ENCODE measurements at places on chromosomes 5 and 9.

DNA sequence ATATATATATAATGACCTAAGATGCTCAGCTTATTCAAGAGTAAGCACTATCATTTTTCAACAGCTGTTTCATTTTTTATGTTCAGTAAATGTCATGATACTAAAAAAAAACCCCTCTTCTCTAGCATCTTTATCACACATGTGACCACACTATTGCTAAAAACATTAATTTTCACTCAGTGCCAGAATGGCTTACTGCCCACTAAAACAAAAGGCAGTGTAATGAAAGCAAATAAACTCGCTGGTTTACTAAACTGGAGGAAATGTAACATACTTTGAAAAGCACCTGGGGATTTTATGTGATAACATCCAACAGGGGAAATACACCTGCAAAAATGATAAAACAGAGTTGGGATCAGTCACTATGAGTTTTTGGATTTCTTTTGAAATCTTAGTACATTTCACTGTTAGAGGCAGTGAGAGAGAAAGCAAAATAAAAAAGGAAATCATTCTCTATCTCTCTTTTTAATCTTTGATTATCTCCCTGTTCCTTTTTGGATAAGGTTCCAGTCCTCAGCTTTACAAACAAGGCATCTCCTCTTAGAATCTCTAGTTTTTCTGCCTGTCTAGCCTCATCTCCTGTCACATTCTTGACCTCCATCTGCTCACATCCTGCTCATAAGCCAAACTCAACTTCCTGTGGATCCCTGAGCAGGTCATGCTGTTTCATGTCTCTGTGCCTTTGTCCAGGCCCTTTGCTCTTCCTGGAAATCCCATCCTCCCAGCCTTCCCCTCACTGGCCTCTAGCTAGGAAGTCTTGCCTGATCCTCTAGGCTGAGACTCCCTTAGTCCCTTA is 338.0 kb downstream of the MAN2A1 start:
- no peak for DNase-seq

- no peak for DNase-seq
Measured at GRCh38 chr9:109132567-109133021, 12.8 kb upstream of the TMEM245 start.

DNA sequence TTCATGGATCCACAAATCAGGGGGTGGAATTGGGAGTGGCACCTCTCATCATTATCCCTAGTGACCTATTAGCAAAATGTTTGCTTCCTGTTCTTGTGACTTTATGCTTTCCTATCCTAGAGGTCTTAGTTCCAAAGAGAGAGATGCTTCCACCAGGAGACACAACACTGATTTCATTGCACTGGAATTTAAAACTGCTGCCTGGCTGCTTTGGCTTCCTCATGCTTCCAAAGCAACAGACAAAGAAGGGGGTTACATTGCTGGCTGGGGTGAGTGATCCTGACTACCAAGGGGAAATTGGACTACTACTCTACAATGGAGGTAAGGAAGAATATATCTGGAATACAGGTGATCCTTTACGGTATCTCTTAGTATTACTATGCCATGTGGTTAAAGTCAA is 69.2 kb upstream of the SH3GL2 start:
- no peak for DNase-seq

DNA sequence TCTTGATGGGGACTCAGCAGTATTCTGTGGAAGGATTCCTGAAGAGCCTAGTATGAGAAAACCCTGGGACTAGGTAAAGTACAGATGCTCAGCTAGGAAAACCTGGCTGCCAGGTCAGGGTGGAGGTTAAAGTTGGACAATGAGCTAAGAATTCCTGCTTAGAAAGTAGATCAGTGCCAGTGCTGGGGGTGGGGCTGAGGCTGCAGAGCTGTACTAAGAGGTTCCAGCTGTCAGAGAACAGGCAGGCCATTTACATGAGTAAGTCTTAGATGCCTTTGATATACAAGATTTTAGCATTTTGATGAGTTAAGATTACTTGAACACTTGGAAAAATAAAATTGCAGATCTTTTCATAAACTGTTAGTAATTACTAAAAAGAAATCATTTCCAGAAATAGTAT is 332.3 kb upstream of the NUDT12 start:
- no peak for DNase-seq

DNA sequence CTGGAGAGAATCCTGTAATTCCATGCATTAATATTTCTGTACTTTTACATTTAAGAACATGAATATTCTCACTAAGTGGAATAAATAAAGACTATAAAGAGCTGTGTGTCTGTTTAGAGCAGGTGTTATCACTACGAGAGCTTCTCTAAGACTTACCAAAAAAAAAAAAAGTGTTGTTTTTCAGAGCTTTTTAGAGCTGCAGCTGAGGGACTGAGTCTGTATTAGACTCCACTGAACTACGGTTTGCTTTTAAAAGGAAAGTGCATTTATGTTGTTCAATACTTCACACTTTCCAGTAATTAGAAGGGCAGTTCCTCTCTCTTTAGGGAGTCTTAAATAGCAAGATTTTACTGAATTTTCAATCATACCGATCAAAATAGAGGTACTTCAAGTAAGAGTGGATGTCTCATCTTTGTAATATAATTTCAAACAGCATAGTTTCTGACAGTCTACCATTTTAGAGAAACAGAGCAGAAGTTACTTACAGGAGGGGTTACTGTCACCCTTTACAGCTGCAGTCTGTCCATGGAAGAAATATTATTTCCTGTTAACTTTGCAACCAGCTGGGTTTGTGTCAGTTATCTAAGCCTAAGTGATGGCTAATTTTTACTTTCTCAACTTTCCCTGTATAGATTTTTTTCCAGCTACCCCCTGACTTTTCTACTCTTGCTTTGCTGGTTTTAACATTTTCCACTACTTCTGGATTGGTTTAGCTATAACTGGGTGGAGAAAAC is 2.4 kb downstream of the SYK start:
- DNase-seq, result no peak

GRCh38 chr5:173180331-173180730 is 36.0 kb downstream of the BNIP1 start:
- no peak for DNase-seq

- DNase-seq, result no peak
Measured at GRCh38 chr5:140673187-140673976, at the start of gene DND1. TSS of gene DND1 (minus strand) at chr5:140673576. CDS start at chr5:140673542, 34 bp downstream.

DNA sequence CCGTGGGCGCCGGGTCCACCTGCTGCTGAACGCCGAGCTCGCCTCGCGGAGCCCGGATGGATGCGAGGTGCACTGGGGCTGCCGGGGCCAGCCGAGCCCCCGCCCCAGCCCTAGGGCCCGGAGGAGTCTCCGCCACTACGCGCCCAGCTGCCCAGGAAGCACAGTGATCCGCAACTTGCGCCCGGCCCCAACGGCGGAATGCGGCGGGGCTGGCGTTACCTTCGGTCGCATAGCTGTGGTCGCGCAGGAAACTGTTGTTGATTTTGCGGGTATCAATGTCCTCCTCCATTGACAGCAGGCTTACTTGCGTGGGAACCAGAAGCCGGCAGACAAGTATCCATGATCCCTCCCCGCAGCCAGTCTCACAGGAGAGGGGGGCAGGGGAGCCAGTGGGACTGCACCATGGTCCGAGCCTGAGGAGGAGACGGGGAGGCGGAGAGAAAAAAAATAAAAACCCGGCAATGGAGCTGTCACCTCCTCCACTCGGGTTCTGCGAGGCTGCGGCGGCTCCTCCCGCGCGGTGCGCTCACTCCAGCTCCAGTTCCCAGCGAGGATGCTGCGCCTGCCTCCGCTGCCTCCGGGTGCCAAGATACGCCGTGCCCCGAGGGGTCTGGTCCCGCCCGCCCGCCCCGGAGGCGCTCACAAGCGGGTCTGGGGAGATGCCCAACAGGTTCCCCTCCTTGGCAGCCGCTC is 628 bp downstream of the PPP2R2B start:
- DNase-seq, result peak; percentile 32

- DNase-seq, result peak; percentile 37
Measured at GRCh38 chr9:137370865-137371520, 52.0 kb downstream of the EXD3 start.

DNA sequence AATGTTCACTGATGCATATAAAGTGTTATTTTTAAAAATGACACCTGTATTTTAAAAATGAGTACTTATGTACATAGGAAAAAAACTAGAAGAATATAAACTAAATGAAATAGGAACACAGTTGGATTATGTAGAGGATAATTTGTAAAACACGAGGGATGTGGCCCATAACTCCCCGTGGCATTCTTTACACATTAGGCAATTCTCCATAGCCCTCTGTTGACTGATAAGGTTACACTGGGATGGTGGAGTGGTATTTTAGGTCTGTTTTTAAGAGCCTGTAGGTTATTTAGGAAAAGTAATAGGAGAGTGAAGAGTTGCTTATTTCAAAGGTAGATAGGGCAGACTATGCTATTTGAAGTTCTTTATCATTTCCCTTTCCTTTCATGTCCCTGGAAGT is 1.8 kb downstream of the CAVIN4 start:
- no peak for DNase-seq

- DNase-seq, result no peak
Measured at GRCh38 chr9:1294641-1295258, 244.6 kb downstream of the DMRT2 start.

- no peak for DNase-seq
Measured at GRCh38 chr5:34587355-34588241, 68.5 kb upstream of the RAI14 start.

DNA sequence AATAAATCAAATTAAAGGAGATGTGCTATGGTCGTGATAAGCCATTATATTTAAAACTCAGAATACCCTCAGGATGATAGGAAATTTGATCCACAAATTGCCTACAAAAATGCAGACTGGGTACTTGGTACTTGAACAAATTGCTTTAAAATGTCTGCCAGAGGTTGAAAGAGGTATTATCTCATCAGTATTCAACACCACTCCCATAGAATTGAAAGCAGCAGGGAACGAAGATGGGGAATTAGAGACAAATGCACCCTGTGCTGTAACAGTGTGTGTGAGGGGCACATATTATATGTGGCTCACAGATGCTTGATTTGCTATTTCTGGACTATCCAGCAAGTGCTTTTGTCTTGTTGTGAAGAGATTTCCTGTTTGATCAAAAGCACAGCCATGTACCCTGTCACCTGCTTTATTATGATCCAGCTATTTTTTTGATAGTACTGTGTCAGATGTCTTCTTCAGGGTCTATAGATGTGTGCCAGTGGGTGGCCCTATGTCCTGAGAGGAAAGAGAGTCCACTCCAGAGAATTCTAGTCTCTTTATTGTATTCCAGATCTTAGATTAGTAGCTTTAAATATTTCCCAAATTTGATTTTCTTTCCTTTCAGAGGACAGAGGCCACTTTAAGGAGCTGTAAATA is 120.1 kb downstream of the XRCC4 start:
- no peak for DNase-seq

- peak; percentile 74 for DNase-seq
Measured at GRCh38 chr5:170293273-170293672, 4.3 kb downstream of the LCP2 start.

- peak; percentile 47 for DNase-seq
Measured at GRCh38 chr5:124706729-124707361, 39.6 kb downstream of the ZNF608 start.

GRCh38 chr9:88005240-88005639 is 30.9 kb upstream of the CDK20 start:
- DNase-seq, result no peak

DNA sequence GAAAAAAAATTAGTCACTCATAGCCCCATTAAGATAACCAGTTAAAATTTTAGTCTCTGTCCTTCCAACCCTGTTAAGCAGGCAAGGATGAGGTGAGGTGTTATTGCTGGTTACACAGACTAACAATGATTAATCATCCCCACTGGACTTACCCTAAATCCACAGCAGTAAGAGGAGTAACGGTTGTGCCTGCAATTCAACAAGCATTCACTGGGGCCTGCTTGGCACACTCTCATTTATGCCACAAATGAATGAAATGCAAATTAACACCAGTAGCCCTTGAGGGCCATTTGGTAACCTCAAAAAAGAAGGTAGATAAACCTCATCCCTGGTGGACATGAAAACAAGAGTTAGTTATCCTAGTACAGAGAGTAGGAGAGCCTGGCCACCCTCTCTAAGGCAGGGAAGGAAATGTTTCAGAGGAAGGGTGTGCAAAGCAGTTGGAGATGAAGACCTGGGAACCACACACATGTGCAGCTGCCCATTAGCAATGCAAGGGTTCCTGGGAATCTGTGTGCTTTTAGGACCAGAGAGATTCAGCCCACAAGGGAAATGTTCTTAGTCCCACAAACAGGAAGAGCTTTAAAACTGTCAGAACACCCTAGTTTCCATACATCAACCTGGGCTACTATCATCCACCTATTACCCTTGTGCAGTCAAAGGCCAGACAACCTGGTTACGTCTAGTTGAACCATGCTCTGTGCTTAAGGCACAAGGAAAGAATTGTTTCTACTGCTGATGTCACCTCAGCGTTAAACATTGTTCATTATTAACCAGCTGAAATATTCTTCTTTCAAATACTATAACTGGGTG is 7.7 kb downstream of the LHFPL2 start:
- DNase-seq, result no peak

- no peak for DNase-seq
Measured at GRCh38 chr5:126651013-126651577, 50.3 kb downstream of the PHAX start.

DNA sequence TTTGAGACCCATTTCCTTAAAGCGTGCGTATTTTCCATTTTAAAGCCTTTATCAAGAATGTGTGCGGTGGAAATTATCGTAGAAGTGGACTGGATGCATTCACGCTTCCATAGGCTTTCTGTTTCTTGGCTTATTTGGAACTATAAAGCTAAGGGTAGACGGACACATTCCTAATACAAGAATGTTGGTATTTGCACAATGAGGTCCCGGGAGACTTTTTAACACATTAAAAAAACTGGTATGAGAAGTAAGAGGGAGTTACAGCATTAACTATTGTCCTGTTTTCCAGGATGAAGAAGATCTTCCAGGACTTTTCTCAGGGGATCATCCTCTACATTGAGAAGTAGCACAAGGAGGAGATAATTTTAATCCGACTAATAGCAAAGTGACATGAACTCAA is 653.0 kb downstream of the MTRR start:
- DNase-seq, result no peak

GRCh38 chr5:150560401-150561191 is 52.7 kb downstream of the NDST1 start:
- peak; percentile 68 for DNase-seq

DNA sequence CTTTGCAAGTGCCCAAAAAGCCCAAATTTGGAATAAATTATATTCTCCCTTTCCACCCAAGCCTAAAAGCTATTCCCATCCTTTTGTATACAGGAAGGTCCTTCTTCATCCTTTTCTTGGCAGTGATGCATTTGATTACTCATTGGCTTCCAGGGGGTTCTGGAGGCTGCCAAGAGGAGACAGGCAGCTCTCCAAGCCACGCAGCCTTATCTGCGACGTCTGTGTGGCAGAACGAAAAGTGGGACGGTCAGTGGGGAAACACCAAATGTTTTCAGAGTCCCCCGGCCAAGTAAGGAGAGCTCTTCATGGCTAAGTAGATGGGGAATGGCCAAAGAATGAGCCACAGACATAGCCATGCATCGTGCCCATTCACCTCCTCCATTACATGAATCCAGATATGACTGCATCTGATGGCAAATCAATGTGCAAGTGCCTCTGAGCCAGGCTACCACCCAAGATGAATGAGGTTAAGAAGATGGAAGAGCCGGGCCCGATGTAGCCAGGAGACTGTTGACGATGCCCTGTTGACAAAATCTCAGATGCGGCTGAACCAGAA is 12.1 kb downstream of the ADAM19 start:
- peak; percentile 63 for DNase-seq

All from Right ventricle myocardium superior (tissue), 1 donor.